ENCODE measurements at places on chromosomes 13 and 19. TPM values are rescaled to one million over a fixed set of nuclear protein-coding genes. Genes with fewer than 3 reads are reported as not detected.

RNF113B gene
- total RNA-seq: not detected

CGB8 gene
- total RNA-seq: not detected

ZNF223 gene
- 9.4 TPM for total RNA-seq

PTGER1 gene
- 0.85 TPM for total RNA-seq

ZNF98 gene
- total RNA-seq: 0.55 TPM

KLK14 gene
- total RNA-seq: not detected

IZUMO2 gene
- not detected for total RNA-seq

CADM4 gene
- total RNA-seq: 6.6 TPM

IL17D gene
- total RNA-seq: not detected

GRCh38 chr13:41370736-41371135 is 59.7 kb downstream of the NAA16 start:
- DNase-seq: no peak

- DNase-seq: no peak
Observed at GRCh38 chr19:52094526-52095130, 937 bp downstream of the ZNF841 start.

- no peak for DNase-seq
Observed at GRCh38 chr13:84290386-84290785, 408.1 kb upstream of the SLITRK1 start.

DNA sequence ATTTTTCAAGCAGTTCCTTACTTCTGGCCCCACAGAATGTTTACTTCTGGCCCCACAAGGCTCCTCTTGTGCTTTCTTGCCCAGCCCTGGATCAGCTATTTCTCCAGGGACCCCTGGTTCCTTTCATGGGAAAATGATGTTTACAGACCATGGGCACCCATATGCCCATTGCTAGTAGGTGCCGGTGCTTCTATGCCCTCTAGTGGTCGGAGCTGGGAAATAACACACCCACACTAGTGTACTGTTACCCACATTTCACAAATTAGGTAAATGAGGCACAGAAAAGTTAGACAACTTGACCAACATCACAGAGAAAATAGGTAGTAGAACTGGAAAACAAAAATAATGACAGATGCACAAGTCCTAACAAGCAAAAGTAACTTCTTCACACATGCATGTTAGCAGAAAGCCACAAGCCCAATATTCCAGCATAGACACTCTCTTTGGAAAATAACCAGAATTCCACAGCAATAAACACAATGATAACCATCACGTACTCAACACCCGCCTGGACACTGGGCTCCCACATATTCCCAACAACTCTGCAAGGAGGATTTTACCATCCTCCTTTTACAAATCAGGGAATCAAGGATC is 1.3 kb upstream of the CEACAM6 start:
- no peak for DNase-seq

DNA sequence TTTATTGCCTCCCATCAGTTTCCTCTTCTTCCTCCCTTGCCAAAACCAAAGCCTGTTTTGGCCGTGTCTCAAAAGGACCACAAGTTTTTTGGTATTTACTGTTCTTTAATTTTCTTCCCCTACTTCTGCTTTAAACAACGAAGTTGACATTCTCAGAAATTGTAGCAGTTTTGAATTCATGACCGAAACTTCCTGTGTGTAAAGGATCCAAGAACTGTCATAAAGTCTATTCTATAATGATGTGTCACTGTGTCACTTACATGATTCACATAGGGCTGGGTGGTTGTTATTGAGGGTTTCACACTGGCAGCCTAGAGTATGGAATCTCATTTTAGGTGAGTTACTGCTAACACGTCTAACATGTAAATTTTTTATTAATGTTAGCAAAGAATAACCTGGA is 741.0 kb upstream of the KLHL1 start:
- no peak for DNase-seq

GRCh38 chr19:5753743-5754142 is 30.8 kb downstream of the PRR22 start:
- DNase-seq: no peak

DNA sequence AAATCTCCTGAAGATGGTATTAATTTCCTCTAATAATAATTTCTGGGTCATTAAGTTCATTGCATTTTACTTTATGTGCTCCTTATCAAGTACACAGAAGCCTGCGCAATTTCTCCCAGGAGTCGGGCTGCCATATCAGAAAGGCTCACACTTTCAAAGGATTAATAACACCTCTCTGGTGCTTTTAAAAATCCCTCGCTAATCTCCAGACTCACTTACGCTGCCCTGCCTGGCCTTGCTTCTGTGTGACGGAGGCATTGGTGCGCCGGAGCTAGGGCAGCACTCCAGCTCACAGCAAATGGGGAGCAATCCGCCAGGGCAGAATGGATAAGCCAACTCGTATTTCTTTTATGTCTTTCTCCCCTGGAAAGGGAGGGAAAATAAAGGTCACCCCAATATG is 300.8 kb downstream of the EFNB2 start:
- DNase-seq: no peak

DNA sequence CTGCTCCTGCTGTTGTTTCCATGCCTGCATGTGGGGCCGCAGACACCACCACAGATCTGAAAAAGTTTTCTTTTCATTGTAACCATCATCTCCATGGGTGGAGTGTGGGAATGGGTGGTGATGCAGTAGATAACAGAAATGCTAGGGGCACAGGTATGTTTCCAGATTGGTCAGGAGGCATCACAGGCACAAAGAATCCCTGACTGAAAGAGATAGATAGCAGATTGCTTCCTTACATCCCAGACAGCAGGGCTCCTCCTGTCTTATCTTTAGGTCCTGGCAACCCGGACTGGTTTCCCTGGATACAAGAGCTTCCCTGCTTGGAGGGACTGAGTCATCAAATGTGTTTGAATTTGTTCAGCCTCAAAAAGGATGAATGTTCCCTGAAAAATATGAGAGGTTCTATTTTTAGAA is 1937.6 kb downstream of the PCDH9 start:
- DNase-seq: no peak

DNA sequence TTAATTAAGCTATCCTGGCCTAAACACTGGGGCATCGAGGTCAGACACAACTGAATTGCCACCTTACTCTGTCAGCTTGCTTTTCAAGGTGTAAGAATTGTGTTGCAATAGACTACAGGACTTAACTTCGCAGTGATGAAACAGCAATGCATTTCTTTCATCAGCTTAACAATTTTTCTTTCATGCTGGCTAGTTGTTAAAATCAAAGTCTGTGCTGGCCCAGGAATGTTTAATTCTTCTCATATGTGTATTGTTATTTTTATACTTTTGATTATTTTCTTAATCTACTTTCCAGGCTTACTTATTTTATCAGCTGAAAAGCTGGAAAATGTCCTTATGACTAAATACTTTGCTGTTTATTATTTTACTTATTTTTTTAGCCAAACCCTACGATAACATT is 79.7 kb downstream of the EFNB2 start:
- DNase-seq: no peak

DNA sequence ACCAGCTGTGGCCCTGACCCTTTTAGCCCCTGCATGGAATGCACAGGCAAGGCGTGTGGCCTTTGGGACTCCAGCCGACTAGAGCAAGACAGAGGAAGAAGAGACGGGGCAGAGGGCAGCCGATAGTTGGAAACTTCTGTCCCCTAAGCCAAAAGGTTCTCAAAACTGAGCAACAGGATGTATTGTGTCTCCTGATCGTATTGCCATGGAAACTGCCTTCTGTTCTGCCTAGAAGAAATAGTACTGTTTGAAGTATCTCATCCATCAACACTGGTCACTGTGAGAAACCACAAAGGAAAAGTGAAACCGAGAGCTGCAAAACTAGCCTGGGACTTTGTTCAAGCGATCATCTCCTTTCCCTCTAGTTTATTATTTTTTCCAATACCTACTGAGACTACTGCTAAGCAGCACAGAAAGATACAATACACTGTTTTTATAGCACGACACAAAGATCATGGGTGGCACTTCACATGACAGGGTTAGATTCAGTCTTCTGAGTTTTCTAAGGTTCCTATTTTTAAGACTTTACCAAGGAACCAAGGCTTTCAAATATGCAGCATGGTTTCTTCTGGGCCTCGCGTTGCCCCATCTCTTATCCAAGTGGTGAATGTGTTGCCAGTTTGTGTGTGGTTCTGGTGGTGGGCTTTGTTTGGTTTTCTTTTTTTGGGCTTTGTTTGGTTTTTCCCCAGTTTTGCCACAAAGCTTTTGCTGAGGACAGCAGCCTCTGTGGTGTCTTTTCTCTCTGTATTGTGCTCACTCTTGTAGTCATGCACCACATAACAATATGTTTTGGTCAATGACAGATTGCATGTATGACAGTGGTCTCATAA is 49.3 kb upstream of the GPR183 start:
- peak; percentile 49 for DNase-seq

DNA sequence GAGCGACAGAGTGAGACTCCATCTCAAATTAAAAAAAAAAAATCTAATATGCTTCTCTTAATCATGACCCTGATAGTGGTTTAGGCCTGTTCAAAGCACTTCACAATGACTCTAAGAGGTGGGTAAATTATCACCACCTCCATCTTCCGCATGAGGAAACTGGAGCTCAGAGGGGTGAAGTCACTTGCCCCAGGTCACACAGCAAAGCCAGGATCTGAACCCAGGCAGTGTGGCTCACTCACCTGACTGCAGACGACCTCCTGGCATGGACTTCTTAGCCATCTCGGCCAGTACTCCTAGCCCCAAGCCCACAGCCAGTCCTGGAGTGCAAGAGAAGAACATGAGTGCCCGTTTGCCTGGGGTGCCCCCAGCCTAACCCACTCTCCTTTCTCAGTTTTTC is 6.9 kb downstream of the COQ8B start:
- DNase-seq: no peak

DNA sequence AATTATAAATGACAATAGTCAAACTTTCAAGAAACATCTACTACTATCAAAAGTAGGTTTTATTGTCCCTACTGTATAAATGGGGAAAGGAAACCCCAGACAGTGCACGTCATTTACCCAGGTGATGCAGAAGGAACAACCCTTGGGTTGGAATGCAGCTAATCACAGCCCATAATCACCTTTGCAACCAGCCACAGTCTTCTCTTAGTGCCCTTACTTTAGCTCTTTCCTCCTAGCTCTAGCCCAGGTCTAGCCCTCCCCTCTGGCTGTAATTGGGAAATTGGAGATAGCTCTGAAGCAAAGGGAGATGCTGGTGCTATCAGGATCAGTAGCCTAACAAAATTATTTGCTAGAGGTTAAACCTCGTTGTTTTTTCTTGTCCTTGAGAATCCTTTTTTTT is 25.5 kb upstream of the TSC22D1 start:
- DNase-seq: no peak

- DNase-seq: no peak
Observed at GRCh38 chr19:45391346-45391745, 13.5 kb downstream of the PPP1R13L start.

GRCh38 chr13:62931853-62932252 is 1516.2 kb upstream of the PCDH20 start:
- peak; percentile 32 for DNase-seq

DNA sequence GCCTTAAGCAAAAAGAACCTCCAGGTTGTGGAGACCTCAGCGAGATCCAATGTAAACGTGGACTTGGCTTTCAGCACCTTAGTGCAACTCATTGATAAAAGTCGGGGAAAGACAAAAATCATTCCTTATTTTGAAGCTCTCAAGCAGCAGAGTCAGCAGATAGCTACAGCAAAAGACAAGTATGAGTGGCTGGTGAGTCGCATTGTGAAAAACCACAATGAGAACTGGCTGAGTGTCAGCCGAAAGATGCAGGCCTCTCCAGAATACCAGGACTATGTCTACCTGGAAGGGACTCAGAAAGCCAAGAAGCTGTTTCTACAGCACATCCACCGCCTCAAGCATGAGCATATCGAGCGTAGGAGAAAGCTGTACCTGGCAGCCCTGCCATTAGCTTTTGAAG is 58.5 kb downstream of the ARHGAP35 start:
- peak; percentile 54 for DNase-seq

DNA sequence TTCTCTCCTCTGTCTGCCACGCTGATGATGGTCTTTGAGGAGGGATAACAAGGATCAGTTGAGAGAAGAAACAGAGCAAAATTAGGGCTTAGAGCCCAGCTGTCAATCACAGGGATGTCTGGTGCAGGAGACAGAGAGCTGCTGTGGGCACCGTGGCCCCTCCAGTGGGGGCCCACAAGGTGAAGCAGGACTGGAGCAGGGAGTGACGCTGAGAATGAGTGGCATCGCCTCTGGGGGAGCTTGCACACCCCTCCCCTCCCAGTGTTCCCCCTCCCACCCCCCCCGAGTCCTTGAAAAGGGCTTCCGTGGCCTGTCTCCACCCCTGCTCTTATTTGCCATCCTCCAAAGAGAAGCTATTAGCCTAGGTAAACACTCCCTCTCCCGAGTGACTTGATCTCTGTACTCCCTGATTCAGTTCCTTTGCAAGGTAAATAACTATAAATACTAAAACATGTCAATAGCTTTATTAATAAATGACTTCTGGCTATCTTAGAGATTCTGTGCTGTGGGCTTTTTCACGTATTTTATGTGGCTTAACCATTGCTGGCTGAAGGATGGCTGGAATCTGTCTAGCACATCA is 440.0 kb downstream of the ZNF536 start:
- DNase-seq: no peak

DNA sequence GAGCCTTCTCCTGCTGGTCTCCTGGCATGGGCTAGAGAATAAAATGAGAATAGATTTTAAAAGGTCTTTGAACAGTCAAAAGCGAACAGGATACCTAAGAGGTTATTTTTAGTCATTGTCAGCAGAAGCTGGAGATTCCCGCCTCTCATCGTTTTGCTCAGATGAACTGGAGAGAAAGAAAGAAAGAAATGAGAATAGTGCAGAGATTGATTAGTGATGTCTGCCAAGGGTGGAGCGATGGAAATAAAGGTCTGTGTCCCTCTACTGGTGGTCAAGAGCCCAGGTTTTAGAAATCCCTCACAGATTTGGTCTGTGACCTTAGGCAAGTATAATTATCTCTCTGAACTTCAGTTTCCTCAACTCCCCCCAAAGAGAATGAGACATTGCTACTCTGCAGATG is 5.3 kb downstream of the NCAN start:
- no peak for DNase-seq

DNA sequence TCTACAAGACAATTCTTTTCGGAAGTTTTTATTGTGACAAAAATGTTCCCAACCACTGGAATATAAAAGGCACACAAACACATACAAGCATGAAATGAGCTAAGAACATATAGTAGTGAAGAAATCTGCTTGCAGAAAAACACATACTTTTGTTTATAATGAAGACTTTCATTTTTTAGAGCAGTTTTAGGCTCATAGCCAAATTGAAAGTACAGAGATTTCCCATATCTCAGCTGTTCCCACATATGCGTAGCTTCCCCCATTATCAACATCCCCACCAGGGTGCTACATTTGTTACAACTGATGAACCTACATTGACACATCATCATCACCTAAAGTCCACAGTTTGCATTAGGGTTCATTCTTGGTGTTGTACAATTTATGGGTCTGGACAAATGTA is 249.4 kb downstream of the KCTD12 start:
- no peak for DNase-seq

GRCh38 chr13:101868585-101869469 is 416.4 kb downstream of the ITGBL1 start:
- no peak for DNase-seq

- DNase-seq: peak; percentile 64
Observed at GRCh38 chr19:52991484-52991883, 22.2 kb upstream of the ERVV-1 start.

DNA sequence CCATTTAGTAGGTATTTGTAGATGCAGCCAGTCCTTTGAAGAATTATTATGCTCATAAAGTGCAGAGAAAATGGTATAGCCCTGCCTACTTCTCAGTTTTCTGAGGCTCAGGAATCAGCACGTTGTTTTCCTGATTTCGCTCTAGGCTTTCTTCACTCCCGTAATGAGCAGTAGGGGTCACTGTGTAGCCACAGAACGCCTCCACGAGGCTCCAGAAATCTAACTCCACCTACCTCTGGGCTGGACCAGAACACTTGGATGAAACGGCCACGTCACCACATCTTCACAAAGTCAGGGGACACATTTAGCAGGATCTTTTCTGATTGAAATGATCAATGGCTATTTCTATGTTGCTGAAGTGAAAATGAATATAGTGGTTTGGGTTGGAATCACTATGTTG is 49.8 kb upstream of the GTF3A start:
- peak; percentile 69 for DNase-seq

Data from renal cortical epithelial cell (primary cell).